ENCODE measurements at places on chromosomes 2 and 18.

- no peak for DNase-seq
These were observed 60.6 kb downstream of the ITGA4 start for GRCh38 chr2:181517685-181518301.

- no peak for DNase-seq
These were observed 35.3 kb downstream of the SH3RF3 start for GRCh38 chr2:109164311-109164710.

DNA sequence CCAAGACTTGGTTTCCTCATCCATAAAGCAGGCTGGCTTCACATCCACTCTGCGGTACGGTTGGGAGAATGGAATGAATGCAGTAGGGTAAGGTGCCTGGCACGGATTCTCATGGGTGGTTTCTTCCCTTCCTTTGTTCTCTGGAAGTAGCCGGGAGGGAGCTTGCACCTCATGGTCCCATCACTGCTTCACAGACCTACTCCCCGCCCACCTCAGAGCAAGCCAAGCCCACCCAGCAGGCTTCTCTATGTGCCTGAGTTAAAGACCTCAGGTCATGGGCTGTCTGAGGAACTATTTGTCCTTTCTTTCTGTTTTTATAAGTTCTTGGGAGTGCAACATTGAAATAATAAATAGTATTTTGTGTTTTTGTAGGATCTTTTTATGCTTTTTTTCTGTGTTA lies 3.5 kb downstream of the DCDC2C start:
- no peak for DNase-seq

GRCh38 chr2:231088754-231089153 lies 32.1 kb downstream of the PSMD1 start:
- no peak for DNase-seq

DNA sequence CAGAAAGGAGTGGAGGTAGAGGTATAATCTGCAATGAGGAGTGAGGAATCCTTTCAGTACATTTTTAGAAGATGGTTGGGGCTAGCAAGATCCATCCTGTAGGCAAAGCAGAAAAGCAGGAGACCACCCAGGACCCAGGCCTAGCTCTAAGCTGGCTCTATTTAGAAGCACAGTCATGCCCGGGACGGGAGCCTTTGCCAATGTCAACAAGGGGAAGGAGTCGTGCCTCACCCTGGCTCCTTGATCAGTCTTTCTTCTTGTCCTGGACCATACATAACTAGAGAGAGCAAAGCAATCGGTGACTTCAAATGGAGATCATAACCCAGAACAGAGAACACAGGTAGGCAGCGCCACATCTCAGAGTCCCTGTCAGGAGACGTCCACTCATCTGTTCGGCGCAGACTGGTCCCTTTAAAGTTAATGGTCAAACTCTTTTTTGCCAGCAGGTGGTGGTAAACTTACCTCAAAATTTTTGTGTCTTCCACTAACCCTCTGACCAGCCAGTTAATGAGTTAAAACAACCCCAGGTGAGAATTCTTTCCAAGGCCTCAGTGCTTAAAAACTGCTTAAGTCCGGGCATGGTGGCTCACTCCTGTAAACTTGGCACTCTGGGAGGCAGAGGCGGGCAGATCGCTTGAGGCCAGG lies 8.0 kb downstream of the MC5R start:
- no peak for DNase-seq

- no peak for DNase-seq
These were observed 251.7 kb downstream of the HNMT start for GRCh38 chr2:138215958-138216357.

- DNase-seq, result peak; percentile 44
These were observed 34.7 kb downstream of the RALB start for GRCh38 chr2:120287183-120288015.

GRCh38 chr2:5921081-5921642 lies 229.0 kb downstream of the SOX11 start:
- DNase-seq, result no peak

DNA sequence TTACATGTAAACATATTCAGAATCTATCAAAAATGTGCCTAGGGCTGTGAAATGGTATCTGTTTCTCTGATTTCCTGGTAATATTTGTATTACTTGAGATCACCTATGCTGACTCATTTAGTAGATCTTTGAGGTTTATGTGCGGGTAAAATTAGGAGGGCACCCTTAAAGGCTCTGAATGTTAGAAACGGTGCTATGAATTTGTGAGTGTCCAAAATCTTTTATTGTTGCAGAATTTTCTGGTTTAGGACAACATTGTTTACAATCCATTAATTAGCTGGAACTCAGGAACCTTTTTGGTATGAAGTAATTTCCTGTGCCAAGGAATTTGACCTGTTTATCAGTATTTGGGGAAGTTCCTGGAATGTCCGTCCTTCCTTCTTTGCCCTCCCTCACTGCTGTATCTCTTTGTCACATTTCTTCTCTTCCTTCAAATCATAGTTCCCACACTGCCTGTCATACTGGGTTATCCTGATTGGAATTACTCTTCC lies 130.5 kb downstream of the TANC1 start:
- DNase-seq, result no peak
